ENCODE measurements at places on chromosomes 11 and 22.

DNA sequence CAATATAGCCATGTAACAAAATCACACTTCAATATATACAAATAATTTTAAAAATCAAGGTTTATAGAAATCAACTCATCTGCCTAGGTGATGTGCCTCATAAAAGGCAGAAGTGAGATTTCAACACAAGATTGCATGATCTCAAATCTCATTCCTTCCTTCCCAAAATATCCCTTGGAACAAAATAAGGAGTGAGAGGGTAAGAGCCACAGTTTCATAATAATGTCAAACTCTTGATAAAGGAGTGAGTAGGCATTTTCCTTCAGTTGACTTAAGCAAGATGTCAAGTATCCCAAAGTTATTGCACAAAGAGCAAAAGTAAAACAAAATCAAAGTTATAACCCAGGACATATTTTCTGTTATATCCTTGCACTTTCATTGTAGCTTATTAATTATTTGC lies 81.3 kb downstream of the C22orf31 start:
- no peak for DNase-seq

GRCh38 chr22:36549033-36549432 lies 20.1 kb upstream of the EIF3D start:
- DNase-seq: no peak

GRCh38 chr11:95108159-95108611 lies 18.5 kb downstream of the ENDOD1 start:
- DNase-seq: no peak

DNA sequence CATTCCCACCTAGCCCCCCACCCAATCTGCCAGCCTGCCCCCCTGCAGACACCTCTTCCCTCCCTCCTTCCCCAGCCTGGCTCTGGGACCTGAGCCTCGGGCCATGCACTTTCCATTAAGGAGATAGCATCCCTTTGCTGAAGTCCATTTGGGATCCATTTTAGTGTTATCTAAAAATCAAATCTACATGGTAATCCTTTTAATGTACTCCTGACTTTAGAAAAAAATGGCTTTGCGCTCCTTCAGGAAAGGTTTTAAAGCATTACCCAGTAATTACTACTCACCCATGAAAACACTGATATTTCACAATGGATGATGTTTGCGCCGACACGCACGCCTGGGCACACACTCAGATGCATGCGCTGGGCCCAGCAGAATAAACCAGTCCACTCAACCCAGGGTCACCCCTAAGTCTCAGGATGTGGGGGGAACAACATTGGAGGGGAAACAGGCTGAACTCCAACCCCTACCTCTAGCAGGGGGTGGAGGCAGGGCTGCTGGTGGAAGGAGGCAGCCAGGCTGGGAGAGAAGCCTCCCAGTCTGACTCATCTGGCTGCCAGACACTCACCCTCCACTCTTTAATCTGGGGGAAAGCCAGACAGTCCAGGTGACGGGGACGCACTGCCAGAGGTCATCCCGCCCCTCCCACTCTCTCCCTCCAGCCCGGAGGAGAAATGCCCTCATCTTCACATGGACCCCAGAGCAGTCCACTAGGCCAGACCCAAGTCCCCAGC lies 29.8 kb downstream of the LMO1 start:
- no peak for DNase-seq

GRCh38 chr11:20362481-20362880 lies 1.0 kb upstream of the HTATIP2 start:
- DNase-seq: no peak

- no peak for DNase-seq
Measured at GRCh38 chr11:122494221-122494620, 161.3 kb upstream of the UBASH3B start.

DNA sequence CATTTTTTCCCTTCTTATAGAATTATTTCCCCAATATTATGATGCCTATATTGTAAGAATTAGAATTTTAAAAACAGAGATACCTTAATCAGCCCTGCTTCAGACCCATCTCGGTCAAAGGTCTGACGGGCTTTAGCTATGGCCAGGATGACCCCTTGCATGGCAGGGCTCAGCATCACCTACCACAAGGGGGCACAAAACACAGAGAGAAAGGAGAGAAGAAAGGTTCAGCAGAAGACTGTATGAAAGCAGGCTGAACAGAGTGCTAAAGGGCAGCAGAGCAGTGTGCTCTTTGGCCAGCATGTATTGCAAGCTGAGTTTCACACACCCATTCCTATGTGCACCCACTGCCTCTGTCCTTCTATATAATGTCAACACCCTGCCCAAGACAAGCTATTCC lies 26.8 kb downstream of the CLDN25 start:
- DNase-seq: peak; percentile 30

DNA sequence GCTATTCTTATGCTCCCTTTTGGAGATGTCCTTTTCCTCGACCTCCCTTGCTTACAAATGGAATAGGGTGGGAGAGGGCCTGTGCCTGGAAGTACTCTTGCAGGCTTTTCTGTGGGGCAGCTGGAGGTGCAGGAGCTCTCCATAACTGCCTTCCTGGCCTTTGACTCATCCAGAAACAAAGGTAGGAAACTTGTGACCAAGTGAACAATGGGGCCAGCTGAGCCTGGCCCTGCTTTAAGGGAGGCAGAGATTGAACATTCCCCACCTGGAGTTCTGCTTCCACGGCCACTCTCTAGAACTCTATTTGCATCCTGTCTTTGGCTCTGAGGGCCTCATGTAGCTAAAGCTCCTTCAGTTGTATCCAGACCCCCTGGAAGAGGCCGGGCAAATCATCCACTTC lies 5.1 kb upstream of the LYVE1 start:
- DNase-seq: no peak

DNA sequence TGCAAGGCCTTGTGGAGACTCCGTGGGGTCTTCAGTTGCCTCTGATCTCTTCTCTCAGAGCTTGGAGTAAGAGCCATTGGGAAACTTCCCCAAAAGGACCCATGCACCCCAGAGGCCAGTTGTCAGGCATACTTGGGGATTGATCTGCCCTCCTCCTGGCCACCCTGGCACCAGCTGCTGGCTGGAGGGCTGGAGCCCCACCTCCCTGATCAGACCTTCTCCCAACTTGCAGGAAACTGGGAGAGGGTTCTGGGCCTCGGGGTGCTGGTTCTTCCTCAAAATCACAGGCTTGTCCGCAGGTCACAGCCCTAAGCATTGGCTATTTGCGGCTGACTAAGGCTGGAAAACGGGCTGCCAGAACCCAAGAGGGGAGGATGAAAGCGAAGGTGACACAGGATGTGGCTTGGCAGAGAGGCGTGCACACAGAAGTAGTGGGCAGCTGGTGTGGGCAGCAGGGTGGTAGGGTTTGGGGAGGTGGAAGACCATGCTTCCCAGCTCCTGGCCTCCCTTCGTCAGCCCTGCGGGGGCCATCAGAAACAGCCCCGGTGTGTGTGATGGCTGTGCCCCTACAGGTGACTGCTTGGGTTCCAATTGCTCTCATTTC lies 1.3 kb upstream of the DGKZ start:
- DNase-seq: no peak

DNA sequence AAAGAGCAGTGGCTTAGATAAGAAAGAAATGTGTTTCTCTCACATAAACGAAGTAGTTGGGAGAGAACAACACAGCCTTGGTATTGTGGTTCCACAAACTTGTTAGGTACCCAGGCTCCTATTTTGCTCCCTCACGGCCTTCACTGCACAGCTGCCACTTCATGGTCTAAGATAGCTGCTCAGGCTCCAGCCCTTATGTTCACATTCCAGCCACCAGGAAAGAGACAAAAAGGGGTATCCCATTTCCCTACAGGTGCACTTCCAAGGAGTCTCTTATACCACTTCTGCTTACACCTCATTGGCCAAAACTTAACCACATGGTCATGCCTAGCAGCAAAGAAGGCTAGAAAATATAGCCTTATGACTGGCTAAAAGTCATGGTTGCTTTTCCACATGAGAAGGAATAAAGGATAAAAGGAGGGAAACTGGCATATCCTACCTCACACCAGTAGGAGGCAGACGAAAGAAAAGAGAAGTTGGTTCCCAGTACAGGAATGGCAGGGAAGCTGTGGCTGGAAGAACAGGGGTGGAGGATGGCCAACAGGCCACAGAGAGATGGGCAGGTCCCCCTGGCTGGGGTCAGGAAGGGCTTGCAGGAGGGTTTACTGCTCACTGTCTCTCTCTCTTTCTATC lies 5.4 kb upstream of the HDHD5 start:
- DNase-seq: no peak

- DNase-seq: no peak
Measured at GRCh38 chr22:47292546-47293320, 530.3 kb downstream of the TBC1D22A start.

- no peak for DNase-seq
Measured at GRCh38 chr11:89405629-89406028, 85.5 kb downstream of the NOX4 start.

GRCh38 chr11:116170526-116171120 lies 602.2 kb downstream of the BUD13 start:
- DNase-seq: no peak

DNA sequence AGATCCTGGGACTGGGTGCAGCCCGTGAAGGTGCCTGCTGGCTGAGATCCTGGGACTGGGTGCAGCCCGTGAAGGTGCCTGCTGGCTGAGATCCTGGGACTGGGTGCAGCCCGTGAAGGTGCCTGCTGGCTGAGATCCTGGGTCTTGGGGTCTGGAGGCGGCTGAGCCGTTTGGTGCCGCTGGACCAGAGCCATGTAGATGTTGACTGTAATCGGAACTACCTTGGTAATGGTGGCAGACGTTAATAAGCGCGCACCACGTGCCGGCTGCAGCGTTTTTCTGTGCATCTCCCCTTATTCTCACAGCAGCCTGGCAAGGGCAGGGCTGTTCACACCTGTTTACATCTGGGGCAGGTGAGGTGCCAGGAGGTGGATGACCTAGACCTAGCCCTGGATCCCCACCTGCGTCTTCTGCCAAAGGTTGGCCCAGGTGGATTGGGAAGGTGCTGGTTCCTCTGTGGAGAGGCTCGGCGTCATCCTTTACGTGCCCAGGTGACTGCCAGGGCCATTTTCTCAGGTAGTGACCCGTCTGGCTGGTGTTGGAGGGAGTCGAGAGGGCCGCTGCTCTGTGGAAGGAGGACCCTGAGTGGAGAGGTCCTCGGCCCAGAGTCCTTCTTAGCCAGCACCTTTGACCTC lies 382.5 kb downstream of the TBC1D22A start:
- DNase-seq: no peak

- DNase-seq: no peak
Measured at GRCh38 chr22:23909296-23909898, 15.2 kb downstream of the MIF start.

DNA sequence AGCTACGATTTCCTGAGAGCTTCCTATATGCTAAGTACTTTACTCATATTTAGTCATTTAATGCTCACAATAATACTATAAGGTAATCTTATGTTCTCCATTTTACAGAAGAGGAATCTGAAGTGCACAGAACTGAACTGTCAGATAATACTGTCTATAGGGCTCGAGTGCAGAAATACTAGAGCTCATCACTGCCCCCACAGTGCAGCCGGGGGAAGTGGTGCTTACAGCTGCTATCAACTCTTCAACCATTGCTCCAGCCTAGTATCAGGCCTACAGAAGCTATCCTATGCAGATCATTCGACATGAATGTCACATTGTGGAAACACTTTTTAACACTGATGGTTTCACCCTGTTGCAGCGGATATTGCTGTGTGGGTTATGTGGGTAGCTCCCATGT lies 929.9 kb downstream of the NTM start:
- peak; percentile 14 for DNase-seq

GRCh38 chr11:81963018-81963417 lies 770.6 kb downstream of the FAM181B start:
- no peak for DNase-seq

- DNase-seq: no peak
Measured at GRCh38 chr22:29216873-29217666, 11.4 kb downstream of the EMID1 start.

GRCh38 chr11:7543302-7543701 lies 29.5 kb downstream of the PPFIBP2 start:
- DNase-seq: no peak

DNA sequence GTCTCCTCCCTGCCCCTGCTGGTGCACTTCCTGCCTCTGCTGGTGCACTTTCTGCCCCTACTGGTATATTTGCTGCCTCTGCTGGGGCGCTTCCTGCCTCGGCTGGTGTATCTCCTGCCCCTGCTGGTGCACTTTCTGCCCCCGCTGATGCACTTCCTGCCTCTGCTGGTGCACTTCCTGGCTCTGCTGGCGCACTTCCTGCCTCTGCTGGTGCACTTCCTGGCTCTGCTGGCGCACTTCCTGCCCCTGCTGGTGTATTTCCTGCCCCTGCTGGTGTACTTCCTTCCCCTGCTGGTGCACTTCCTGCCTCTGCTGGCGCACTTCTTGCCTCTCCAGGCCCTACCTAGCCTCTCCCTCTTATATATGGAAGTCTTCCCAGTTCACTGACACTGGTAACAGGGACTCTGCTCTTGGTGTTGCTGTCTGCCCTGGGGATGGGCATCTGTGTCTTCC lies 10.1 kb downstream of the MTFP1 start:
- DNase-seq: no peak

DNA sequence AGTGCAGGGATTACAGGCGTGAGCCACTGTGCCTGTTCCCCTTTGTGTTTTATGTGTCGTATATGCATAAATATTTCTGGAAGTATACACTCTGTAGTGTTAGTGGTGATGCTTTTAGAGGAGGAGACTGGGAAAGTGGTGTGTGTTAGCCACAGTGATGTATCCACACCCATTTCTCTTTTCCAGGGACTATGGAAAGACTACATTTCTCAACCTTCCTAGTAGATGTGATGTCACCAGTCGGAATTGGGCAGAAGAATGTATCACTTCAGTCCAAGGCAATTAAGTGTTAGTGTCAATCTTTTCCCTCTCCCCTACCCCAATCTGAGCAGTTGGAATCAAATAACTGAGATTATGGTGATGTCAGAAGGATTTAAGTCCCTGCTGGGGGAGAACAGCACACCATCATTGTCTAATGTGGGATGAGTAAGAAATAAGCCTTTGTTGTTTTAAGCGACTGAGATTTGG lies 5.8 kb upstream of the ATG16L2 start:
- DNase-seq: no peak

DNA sequence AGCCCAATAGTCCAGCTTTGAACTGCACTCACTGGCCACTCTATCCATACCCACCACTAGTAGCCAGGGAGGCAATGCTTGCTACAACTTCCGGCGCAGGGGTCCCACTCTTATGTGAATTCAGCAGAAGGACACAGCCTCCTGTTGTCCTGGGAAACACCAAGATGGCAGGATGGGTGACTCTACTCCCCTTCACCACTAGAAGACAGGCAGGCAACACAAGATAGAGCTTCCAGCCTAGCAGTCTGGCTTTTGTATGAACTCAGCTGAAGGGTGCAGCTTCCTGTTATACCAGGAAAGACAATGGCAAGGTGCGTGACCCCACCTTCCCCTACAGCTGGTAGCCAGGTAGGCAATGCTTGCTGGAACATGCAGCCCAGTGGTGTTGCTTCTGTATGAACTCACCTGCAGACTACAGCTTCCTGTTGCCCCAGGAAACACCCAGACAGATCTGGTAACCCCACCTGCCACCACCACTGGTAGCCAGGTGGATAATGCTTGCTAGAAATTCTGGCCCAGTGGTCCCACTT lies 205.2 kb upstream of the KIRREL3 start:
- no peak for DNase-seq

GRCh38 chr11:64743591-64744543 lies at the start of gene RASGRP2:
TSS of gene RASGRP2 (minus strand) at chr11:64744142. CDS start at chr11:64742866, 1,276 bp downstream.
- DNase-seq: peak; percentile 67
